ENCODE measurements at places on chromosomes 16 and 17.

- DNase-seq: no peak
Measured at GRCh38 chr17:47853616-47854015, 2.7 kb upstream of the SP6 start.

DNA sequence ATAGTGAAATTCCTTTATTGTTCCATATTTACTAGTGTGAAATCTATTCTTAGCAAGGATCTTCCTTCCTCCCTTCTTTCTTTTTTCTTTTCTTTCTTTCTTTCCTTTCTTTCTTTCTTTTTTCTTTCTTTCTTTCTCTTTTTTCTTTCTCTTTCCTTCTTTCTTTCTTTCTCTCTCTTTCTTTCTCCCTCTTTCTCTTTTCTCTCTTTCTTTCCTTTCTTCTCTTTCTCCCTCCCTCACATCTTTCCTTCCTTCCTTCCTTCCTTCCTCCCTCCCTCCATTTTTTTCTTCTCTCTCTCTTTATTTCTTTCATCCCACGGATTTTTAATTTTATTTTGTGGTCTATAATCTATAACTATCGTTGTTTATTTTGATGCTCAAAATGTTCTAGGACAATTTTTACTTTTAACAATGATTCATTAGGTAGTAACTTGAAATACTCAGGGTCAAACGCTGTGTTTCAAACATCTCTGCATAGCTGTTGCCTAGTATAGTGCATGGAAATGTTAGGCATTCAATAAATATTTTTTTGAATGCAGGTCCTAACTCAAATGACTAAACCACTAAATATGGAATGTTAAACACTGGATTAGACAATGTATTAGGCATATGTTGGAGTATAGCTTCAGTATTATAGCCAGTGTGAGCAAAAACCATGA lies 178.3 kb downstream of the MAP2K6 start:
- peak; percentile 48 for DNase-seq

GRCh38 chr16:71904239-71904638 lies 8.9 kb downstream of the IST1 start:
- no peak for DNase-seq

GRCh38 chr16:48365025-48365600 lies 20.1 kb downstream of the SIAH1 start:
- no peak for DNase-seq

DNA sequence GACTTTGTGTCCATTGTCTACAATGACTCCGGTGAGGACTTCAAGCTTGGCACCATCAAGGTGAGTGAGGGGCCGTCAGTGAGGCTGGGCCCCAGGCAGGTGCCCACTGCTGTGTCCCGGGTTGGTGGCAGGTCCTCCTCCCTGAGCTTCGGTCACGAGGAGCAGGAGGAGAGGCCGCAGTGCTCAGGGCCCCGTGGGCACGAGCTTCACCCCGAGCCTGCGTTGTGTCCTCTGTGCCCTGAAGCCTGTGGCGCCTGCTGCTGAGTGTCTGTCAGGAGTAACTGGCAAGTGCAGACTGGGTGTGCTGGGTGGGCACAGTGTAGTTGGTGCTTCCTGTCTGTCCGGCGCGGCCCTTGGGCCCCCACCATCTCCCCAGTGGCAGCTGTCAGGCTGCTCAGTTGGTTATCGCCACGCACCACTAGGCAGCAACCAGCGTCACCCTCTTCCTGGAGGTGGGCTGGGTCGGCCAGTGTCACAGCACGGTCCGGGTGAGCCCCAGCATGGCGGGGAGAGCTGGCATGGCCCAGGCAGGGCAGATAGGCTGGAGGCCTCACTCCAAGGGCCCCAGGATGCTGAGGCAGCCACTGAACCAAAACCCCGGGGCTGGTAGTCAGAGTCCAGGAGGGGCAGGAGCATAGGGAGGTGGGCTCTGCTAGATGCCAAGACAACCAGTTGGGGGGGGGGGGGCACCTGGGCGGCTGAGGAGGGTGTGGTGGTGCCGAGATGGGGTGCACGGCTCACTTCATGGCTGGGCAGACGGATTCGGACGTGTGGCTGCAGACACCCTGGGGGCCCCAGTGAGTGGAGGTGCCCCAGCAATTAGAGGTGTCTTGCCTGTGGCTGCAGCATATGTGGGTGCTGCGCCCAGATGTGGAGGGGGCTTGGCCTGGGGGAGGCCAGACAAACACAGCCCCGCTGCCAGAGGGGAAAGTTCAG lies 39.3 kb downstream of the TSC2 start:
- DNase-seq: no peak

DNA sequence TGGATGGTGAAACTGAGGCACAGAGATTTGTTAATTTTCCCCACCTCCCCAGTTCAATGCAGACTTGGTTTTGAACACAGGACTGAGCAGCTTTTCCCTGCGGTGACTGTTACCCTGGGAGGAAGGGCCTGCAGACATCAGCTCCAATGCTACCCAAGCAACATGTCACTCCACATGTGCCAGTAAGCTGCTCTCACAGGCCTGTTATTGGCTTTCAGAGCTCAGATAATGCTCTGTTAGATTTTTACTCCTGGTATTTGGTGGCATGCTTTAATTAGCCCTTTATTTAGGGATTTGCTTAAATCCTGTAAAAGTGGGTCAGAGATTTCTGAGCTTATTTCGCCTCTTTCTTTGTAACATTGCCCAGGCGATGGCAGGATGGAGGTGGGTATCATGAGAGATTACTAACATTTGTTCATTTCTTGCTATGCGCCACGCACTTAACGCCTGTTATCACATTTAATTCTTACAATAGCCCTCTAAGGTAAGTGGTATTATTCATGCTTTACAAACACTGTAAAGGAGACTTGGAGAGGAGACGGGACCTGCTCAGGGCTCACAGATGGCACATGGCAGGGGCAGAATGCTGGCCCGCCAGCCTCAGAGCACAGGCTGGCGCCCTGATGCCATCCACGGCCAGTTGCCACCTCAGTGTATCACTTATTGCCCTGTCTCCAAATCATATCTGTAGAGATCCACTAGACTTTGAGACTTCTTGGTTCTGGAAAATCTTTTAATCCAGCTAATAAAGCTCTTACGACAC lies 84.0 kb upstream of the CACNG5 start:
- no peak for DNase-seq

GRCh38 chr16:88758227-88758943 lies 26.6 kb downstream of the PIEZO1 start:
- DNase-seq: no peak

DNA sequence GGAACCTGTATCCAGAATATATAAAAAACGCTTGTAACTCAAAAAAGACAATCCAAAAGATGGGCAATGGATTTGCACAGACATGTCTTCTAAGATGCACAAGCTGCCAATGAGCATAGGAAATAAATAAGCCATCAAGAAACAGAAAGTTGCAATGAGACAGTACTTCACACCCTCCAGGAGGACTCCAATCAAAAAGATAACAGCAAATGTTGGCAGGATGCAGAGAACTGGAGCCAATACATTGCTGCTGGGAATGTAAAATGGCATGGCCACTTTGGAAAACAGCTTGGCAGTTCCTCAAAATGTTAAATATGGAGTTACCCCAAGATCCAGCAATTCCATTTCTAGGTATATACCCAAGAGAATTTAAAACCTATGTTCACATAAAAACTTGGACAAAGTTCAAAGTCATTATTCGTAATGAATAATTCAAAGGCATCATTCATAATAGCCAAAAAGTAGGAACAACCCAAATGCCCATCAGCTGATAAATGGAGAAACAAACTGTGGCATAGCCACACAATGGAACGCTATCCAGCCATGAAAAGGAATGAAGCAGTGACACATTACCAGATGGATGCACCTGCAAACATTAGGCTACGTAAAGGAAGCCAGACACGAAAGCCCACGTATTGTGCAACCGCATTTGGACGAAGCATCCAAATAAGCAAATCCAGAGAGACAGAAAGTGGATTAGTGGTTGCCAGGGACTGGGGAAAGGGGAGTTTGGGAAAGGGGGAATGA lies 25.6 kb downstream of the GGA2 start:
- no peak for DNase-seq

DNA sequence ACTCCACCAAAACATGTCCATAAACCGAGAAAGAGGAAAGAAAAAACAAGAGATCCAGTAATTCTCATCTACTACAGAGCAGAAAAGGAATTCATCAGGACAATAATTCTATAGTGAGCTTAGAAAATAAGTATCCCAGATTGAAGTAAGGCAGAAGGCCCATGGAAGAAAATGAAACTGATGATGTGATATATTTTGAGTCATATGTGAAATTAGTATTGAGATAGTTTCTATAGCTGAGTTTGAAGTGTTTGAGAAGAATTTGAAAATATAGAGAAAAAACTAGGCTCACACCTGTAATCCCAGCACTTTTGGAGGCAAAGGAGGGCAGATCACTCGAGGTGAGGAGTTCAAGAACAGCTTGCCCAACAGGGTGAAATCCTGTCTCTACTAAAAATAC lies 19.7 kb downstream of the LUC7L3 start:
- no peak for DNase-seq

DNA sequence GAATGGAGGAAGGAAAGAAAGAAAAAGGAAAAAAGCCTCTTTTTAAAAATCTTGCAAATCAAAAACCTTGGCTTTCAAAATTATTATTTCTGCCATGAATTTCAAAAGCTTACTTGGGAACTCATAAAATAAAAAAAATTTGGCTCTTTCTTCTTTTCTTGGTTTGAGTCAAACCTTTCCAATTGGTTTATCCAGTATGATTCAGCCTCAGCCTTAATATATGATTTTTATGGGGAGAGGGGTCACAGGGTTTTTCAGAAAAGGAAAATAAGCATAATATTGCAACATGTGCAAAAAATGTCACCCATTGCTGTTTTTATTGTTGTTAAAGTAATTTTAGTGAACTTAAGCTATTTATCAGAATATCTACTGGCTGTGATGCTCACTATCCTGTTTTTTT lies 31.2 kb upstream of the HAPSTR1 start:
- no peak for DNase-seq

- no peak for DNase-seq
Measured at GRCh38 chr16:69909043-69909442, 42.1 kb upstream of the CLEC18A start.

DNA sequence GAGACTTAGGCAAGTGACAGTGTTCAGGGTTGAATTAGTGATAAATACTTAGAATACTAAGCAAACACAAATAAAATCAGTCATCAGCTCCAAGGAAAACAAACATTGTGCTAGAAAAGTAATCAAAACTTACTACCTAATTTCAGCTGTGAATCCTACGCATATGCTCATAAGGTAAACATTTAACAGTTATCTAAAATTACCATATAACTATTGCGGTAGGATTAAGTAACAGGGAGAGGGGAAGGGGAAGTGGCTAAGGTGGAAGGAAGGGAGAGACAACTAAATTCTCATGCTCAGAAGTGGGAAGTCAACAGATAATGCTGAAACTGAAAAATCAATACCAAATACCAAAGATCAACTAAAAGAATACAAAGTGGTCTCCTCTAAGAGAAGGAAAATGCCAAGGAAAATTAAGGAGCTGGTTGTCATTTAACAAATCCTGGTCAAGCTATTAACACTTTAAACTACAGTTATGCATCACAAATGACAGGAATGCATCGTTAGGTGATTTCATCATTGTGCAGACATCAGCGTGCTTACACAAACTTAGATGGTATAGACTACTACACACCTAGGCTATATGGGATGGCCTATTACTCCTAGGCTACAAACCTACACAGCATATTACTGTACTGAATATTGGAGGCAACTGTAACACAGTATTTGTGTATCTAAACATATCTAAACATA lies 20.0 kb downstream of the USP32 start:
- DNase-seq: no peak

All from SJSA1 (cell line).